DMS53 (cell line): ENCODE measurements at places on chromosomes 12 and 14.

DNA sequence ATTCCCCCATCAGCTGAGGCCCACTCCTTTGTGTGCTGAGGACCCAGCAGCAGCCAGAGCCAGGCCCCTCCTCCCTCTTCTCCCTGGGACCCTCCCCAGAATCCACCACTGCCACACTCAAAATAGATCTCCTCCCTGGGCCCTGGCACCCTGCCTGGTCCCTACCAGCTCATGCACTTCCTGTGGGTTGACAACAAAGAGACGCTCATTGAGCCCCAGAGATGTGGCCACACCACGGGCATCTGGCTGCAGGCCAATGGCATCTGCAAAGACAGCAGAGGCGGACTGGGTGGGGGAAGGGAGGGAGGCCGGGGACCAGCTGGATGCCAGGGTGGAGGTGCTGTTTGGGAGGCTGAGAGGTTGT, 16.0 kb upstream of the ENDOU start:
- DNase-seq: peak; percentile 100

GRCh38 chr12:39780913-39781446, 161.4 kb upstream of the ABCD2 start:
- no peak for DNase-seq

DNA sequence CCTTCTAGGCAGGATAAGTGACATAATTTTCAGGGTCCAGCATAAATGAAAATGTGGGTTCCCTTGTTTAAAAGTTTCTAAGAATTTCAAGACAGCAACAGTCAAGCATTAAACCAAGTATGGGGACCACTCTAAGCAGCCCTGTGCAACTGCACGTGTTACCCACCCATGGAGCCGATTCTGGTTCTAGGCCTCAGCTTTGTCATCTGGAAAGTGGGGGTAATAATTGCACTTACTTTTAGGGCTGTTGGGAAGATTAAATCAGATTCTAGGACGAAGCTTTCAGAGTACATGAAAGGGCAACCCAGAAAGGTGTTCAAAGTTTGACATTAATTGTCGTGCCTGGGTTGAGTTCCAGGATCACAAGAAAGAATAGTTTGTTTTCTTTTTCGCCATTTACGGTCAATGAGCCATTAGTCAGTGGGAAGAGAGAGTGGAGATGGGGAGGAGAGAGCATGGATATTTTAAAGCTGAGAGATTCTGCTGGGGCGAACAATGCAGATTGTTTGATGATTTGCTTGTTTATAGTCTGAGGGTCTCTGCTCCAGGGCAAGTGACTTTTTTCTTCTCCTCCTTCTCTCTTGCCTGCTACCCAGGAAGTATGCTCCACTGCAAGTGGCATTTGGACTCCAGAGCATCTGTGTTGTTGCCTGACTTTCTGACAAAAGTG, 10.7 kb upstream of the PPFIBP1 start:
- DNase-seq: no peak

DNA sequence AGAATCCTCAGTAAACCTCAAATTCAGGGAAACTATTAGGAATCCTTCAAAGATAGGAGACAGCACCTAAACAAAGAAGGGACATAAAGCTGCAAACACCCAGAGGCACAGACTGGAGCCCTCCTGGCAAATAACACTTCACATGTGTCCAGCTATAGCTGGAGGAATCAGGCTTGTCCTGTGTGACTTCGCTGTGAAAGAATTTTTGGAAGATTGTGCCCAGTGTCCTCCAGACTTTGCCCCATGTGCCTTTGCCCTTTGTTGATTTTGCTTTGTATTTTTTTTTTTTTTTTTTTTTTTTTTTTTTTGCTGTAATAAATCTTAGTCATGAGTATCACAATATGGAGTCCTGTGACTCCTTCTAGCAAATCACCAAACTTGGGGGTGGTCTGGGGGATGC, 136.8 kb downstream of the KCNH5 start:
- DNase-seq: peak; percentile 17
